Uterus (tissue), 4 donors: ENCODE measurements at places on chromosomes 11 and 22. TPM values are rescaled to one million over a fixed set of nuclear protein-coding genes. Genes with fewer than 3 reads are reported as not detected.
A peak's percentile ranks its signal among the peaks of the same experiment; 100 is the strongest.

RAB36 gene
- 28.7 TPM for total RNA-seq

NCF4 gene
- 21.2 TPM for total RNA-seq

SCGB1A1 gene
- total RNA-seq, result not detected

CTSD gene
- total RNA-seq, result 162 TPM

CD6 gene
- not detected for total RNA-seq

GRCh38 chr22:30893434-30894370 lies 74.9 kb downstream of the MORC2 start:
- H3K27me3 ChIP-seq, result no peaks in the 10 kb centered on the region
- DNase-seq, result no peak
- H3K36me3 ChIP-seq, result no peaks in the 10 kb centered on the region
- H3K27ac ChIP-seq, result no peak overlapping the region

DNA sequence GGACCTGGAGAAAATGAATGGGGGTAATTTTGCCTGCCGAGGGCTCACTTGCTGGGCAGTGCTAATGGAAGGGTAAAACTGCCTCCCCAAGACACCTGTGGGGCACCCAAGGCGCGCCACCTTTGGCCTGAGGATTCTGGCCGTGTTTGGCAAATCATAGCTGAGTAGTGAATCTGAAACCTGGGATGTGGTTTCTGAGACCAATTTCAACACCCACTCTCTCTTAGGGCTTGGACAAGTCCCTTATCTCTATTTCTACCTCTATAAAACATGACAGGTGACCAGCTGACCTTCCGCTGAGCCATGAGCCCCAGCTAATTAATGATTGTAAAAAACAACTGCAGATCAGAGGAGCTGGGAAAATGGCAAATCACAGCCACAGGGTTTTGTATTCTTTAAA lies 1.5 kb upstream of the PACSIN3 start:
- H3K27ac ChIP-seq, result peak overlapping the region; percentile 89
- H3K4me1 ChIP-seq, result no peaks in the 10 kb centered on the region
- H3K27me3 ChIP-seq, result no peaks in the 10 kb centered on the region
- H3K4me3 ChIP-seq, result peak overlapping the region; percentile 86
- H3K36me3 ChIP-seq, result no peaks in the 10 kb centered on the region
- no peak for DNase-seq

- DNase-seq, result no peak
- no peak overlapping the region for H3K27ac ChIP-seq
- H3K4me3 ChIP-seq, result no peak overlapping the region
- H3K27me3 ChIP-seq, result no peaks in the 10 kb centered on the region
- no peaks in the 10 kb centered on the region for H3K4me1 ChIP-seq
These were observed 9.1 kb upstream of the CCDC34 start for GRCh38 chr11:27372164-27372563.

- peak; percentile 70 for DNase-seq
- H3K27me3 ChIP-seq, result no peaks in the 10 kb centered on the region
- H3K4me3 ChIP-seq, result no peak overlapping the region
- peak overlapping the region; percentile 93 for H3K27ac ChIP-seq
These were observed 56.1 kb downstream of the RBFOX2 start for GRCh38 chr22:35972559-35972958.

GRCh38 chr11:116960930-116961329 lies 123.5 kb upstream of the APOA1 start:
- no peaks in the 10 kb centered on the region for H3K4me1 ChIP-seq
- H3K4me3 ChIP-seq, result no peak overlapping the region
- no peak for DNase-seq
- H3K36me3 ChIP-seq, result no peaks in the 10 kb centered on the region
- no peaks in the 10 kb centered on the region for H3K27me3 ChIP-seq
- H3K27ac ChIP-seq, result no peak overlapping the region

DNA sequence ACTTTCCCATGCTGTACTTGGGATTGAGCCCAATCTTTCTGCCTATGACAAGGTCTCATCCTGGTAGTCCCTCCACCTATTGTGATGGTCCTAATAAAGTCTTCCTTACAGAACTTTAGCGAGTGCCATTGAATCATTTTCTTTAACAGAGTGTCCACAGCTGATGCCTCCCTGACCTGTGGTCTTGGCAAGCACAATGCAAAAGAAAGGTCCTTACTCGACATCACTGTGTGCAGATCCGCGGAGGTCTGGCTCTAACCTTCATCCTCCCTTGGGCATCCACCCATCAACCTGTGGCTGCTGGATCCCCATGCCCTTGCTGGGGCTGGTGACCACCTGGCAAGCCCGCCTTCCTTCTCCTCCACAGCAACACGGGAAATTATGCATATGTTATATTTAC lies 1203.9 kb downstream of the TBC1D22A start:
- H3K27me3 ChIP-seq, result no peaks in the 10 kb centered on the region
- H3K27ac ChIP-seq, result no peak overlapping the region
- no peak overlapping the region for H3K4me3 ChIP-seq

DNA sequence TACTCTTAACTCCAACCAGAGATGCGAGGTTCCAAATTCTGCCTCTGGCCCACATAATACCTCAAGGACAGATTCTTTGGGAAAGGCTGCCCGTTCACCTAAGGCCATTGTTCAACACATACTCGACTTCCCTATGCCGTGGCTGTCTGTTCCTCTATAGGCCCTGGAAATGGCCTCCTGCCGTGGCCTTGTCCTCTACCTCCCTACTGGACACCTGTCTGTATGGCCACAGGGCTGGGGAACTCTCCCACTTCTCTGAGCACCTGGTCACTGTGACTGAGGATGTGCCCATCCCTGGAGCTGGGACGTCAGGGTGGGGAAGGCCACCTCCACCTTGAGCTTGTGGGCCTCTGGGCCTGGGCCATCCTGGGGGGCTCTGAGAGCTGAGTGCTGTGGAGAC lies 340.5 kb upstream of the B3GAT1 start:
- H3K27me3 ChIP-seq, result no peaks in the 10 kb centered on the region
- no peak overlapping the region for H3K4me3 ChIP-seq
- no peak for DNase-seq
- H3K36me3 ChIP-seq, result no peaks in the 10 kb centered on the region
- no peaks in the 10 kb centered on the region for H3K4me1 ChIP-seq
- H3K27ac ChIP-seq, result no peak overlapping the region

- no peak for DNase-seq
- no peaks in the 10 kb centered on the region for H3K27me3 ChIP-seq
- H3K36me3 ChIP-seq, result no peaks in the 10 kb centered on the region
- no peak overlapping the region for H3K27ac ChIP-seq
- no peak overlapping the region for H3K4me3 ChIP-seq
These were observed 87.4 kb downstream of the PKNOX2 start for GRCh38 chr11:125251956-125252355.

DNA sequence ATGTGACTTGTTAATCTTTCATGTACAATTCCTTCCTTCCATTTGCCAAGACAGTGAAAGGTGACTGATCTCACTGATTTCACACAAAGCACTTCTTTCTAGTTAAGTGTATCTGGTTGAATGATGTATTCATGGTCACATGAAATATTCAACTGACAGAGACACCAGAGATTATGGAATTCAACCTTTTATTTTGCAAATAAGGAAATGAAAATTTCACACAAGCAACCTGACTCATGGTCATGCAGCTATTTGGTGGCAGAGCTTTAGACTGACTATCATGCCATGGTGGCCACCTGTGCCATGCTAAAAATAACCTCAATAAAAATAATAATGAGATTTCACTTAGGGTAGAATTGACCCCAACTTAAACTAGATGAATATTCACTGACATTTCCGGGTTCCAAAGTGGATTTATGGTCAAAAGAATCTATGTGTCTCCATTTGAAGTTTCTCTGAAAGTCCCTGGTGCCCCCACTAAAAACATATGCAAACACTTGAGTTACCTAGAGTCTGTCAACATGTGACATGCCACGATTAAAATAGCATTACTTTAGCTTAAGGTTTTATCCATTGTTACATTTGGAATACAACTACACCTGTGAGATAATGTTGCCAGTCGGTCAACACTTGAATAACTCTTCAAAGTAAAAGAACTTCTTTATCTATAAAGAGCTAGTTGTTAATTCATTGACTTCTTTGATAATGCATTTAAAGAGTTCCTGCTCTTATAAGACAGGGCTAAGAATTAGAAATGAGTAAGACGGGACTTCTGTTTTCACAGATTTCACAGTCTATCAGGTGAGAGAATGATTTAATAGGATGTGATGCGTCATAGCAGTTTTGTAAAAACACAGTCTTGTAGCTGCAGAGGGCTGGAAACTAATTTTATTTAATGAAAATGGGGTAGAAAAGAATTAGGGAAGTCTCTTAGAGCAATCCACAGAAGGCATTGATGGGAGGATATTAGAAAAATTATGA lies 94.6 kb upstream of the OR9G4 start:
- no peaks in the 10 kb centered on the region for H3K36me3 ChIP-seq
- H3K4me3 ChIP-seq, result no peak overlapping the region
- H3K27me3 ChIP-seq, result no peaks in the 10 kb centered on the region
- H3K4me1 ChIP-seq, result no peaks in the 10 kb centered on the region
- H3K27ac ChIP-seq, result no peak overlapping the region

DNA sequence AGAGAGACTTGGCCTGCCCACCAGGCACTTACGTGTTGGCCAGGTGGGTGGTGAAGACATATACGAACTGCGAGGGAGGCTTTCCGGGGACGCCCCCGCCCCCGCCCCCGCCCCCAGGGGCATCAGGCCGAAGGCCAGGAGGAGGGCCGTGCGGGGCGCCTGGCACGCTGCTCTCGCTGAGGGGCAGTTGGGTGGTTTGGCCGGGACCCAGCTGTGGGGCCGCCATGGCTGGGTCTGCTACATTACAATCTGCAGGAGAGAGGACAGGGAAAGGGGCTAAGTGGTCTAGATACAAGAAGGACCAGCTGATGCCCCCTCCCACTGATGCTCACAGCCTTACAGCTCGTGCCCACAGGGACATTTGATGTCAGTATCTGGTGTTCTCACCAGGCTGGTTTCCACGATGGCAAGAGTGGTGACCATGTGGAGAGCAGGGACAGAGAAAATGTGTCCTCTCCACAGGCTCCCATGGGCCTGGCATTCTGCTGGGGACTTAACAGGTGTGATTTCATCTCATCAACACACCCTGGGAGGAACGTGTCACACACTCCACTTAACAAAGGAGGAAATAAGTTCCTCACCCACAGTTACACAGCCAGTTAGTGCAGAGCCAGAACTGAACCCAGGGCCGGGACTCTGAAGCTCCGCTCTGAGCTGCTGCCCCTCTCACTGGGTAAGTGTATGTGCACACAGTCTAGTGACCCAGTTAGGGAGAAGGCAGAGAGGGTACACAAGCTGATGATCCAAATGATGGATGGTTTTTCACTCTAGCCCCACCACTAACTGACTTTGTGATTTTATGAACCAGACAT lies 19.7 kb downstream of the CXCR5 start:
- no peaks in the 10 kb centered on the region for H3K36me3 ChIP-seq
- no peak overlapping the region for H3K27ac ChIP-seq
- no peaks in the 10 kb centered on the region for H3K27me3 ChIP-seq
- no peak for DNase-seq
- peaks cover 6% of the 10 kb centered on the region for H3K4me1 ChIP-seq
- H3K4me3 ChIP-seq, result no peak overlapping the region
